Jurkat, Clone E6-1 (cell line): ENCODE measurements at places on chromosomes 11 and 22.
A peak's percentile ranks its signal among the peaks of the same experiment; 100 is the strongest.

DNA sequence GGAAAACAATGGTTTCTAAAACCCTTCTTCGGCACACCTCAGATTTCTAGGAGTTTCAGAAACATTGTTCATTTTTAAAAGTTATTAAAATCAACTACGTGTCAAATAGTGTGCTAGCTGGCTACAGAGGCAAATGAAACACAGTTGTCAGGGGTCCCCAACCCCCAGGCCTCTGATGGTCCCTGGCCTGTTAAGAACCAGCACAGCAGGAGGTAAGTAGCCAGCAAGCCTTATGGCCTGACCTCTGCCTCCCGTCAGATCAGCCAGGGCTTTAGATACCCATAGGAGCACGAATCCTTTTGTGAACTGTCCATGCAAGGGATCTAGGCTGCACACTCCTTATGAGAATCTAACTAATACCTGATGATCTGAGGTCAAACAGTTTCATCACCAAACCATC, 648.2 kb downstream of the FAM181B start:
- no peak for DNase-seq

GRCh38 chr22:26722159-26722558, 64.8 kb downstream of the MIAT start:
- no peak for DNase-seq

GRCh38 chr11:8327761-8328192, 64.1 kb upstream of the LMO1 start:
- DNase-seq, result no peak

DNA sequence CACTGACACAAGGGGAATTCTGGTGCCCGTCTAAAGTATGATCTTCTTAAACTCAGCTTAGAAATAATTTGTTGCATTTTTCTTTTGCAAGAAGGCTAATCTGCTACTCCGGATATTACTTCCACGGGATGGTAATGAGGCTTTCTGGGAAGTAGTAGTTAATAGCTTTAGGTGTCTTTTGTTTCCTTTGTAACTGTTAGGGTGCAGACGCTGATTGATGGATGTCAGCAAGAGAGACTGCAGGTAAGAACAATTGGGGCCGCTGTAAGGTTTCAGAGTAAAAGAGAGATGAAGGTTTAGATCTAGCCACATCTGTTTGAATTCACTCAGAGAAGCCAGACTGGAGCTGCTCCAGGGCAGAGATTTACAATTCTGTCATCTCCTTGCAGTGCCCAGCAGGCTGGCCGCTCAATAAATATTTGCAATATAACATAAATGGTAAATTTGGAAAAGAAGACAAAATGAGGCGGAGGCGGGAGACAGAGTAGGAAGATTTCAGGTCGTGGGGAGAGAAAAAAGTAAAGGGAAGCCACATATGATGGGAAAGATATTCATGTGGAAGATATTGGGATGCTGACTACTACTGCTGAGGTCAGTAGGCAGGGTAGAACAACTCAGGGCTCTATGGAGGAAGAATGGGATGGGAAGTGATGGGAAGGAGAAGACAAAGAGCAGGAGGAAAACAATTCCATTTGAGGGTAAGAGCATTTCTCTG, 320.5 kb downstream of the AASDHPPT start:
- DNase-seq, result no peak

- DNase-seq, result no peak
Measured at GRCh38 chr22:17823226-17823625, 49.0 kb upstream of the BID start.

- DNase-seq, result no peak
Measured at GRCh38 chr11:61778357-61778886, 14.0 kb downstream of the TMEM258 start.

GRCh38 chr11:111642542-111642941, 40.3 kb downstream of the SIK2 start:
- no peak for DNase-seq

DNA sequence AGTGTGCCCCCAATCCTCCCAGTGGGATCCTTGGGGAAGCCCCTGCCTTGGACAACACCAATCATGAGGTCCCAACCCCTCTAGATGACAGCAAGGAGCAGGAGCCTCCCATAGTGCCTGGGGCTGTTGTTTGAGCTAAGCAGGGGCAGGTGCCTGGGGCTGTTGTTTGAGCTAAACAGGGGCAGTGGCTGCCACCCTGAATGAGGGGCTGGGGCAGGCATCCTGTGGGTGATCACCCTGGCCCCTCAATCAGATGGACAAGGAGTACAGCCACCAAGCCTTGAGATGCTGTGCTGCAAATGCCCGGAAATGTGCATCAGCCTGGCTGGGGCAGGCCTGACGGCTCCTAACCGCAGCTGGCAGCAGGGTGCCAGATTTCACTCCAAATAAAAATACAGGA, 66.7 kb downstream of the MYEOV start:
- no peak for DNase-seq

GRCh38 chr11:73375830-73376159, 404 bp upstream of the RELT start:
- no peak for DNase-seq

DNA sequence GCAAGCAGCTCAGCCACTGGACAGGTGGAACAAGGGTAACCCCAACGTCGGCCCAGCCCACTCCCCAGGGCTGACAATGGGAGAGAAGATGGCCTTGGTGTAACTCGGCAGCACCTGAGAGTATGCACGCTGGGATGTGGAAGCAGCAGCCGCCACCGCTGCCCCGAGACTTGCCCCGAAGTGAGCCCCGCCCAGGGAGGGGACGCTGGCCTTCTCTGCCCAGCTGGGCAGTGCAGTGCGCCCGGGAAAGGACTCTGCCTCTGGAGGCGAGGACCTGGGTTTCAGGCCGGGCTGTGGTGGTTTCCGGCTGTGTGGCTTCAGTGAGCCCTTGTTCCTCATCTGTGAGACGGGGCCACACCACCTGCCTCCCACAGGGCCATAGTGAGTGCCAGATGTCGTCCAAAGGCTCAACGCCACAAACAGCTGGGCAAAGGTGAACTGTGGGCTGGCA, 8.6 kb upstream of the POLDIP3 start:
- no peak for DNase-seq

DNA sequence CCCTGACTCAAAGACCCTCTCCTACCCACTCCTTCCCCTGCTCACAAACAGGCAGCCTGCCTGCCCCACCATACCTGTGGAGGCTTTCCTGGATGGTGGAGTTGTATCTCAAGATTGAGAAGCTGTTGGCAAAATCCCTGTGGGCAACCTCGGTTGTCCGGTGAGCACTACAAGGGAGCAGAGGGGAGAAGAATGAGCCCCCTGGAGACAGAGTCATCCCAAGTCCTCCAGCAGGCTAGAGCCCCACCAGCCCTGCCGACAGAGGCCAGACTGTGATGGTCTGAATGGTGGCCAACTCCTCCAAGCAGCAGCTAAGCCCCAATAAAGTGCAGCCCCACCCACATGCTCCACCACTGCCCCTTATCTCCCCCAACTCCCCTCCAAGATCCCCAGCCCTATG, 17.5 kb downstream of the TMPRSS13 start:
- DNase-seq, result no peak

GRCh38 chr22:27258616-27259172, 542.9 kb downstream of the MN1 start:
- no peak for DNase-seq

- DNase-seq, result no peak
Measured at GRCh38 chr11:110329445-110329844, 33.0 kb upstream of the RDX start.

- DNase-seq, result no peak
Measured at GRCh38 chr11:44483919-44484610, 81.4 kb upstream of the CD82 start.

DNA sequence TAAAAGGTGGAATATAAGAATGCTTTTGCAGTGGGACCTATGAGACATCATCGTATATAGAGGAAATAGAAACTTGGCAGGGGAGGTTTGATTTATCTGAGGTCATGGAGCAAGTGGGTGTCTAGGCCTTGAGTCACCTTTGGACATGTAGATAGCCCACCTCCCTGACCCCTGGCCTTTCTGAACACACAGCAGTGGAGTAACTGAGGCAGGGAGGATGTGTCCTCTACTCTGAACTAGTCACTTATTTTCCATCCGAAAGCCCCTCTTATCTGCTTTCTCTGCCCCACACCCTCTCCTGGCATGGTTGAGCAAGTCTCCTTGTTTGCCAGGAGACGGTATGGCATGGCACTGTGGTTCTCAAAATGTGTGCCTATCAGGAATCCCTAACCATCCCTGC, 7.9 kb downstream of the CD82 start:
- DNase-seq, result no peak

DNA sequence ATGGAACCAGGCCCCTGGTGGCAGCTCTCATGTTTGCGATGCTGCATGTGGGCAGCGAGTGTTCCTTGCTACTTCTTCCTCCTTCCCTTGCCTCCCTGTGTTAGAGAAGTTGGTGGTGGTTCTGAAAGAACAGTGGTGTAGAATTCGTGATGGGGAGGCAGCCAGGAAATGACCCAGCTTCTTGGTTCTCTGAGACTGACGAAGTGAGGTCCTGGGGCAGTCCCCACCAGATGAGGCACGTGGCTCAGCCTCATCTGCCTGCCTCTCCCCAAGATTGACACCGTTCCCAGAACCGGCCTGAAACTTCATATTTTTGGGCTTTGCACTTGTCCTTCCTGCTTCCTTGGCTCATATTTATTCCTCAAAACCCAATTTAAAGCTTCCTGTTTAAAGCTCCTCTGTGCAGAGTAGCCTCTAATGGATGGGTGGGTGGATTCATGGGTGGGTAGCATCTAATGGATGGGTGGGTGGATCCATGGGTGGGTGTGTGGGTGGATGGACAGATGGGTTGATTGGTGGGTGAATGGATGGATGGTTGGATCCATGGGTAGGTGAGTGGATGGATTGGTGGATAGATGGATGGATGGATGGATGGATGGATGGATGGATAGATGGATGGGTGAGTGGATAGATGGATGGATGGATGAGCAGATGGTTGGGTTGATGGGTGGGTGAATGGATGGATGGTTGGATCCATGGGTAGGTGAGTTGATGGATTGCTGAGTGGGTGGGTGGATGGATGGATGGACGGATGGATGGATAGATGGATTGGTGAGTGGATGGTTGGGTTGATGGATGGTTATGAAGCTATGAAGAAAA, 77.3 kb upstream of the ATXN10 start:
- DNase-seq, result no peak

DNA sequence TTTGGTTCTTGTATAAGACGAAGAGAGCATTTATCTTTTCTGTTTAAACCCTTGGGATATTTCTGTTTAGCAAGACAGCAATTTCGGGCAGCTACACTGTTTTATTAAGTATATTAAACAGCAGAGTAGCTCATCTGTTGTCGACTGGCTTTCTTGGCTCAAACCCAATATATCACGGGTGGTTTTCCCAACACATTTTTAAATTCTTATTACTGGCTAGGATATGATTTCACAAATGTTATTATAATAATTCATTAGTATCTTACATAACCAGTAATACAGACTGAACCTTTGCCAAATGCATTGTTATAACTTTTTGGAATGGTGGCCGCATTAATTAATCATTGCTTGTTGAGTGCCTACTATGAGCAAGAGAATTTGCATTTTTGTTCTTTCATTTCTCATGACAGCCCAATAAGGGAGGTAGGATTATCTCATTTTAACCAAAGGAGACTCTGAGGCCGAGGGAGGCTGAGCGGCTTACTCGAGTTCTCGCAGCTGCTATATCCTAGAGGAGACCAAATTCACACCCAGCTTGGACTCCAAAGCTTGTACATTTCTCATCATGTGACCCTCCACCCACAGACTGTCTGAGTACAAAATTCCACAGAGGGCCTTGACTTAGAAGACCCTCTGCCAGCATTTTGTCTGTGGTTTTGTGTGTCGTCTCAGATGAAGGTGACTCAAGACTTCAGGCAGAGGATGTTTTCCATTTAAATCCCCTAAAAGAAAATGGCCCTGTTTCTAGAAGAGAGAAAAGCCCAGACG, 304.9 kb downstream of the NTM start:
- no peak for DNase-seq

DNA sequence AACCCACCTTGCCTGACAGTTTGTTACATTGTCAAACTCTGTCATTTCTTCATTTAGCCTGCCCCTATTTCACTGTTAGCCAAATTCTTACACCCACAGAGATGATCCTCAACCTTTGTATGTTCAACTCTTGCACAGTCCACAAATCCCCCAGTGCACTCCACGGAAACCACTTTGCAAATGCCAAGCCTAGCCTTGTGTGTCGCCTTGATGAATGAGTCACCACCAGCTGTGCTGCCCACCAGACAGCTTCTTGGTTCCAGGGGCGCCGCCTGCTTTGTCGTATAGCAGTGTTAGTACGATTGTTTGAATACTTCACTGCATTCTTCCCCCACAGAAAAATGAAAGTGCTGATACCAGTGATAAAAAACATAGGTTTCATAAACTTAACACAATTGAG, 686.3 kb downstream of the NTM start:
- no peak for DNase-seq

DNA sequence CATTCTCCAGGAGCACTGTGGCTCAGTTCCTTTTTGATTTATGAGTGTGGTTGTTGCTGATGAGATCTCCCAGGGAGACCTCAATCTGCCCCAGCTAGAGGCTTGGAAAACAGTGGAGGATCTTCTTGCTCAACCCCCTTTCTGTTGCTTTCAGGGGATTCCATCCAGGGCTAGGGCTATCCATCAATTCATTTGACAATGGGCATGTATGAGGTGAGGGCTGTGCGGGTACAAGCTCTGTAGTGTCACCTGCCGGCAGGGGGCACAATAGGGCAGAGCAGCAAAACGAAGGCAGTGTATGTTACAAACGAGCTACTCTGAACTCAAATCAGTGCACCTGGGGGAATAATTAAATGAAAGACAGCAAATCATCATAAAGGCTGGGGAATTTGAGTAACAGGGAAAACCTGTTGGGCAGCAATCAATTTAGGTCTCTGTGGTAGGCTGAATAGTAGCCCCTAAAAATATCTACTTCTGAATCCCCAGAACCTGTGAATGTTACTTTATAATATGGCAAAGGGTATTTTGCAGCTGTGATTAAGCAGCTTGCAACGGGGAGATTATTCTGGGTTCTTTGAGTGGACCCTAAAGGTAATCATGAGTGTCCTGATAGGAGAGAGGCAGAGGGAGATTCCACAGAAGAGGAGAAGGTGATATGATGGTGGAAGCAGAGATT, 170.3 kb upstream of the ZBED5 start:
- DNase-seq, result peak; percentile 54

DNA sequence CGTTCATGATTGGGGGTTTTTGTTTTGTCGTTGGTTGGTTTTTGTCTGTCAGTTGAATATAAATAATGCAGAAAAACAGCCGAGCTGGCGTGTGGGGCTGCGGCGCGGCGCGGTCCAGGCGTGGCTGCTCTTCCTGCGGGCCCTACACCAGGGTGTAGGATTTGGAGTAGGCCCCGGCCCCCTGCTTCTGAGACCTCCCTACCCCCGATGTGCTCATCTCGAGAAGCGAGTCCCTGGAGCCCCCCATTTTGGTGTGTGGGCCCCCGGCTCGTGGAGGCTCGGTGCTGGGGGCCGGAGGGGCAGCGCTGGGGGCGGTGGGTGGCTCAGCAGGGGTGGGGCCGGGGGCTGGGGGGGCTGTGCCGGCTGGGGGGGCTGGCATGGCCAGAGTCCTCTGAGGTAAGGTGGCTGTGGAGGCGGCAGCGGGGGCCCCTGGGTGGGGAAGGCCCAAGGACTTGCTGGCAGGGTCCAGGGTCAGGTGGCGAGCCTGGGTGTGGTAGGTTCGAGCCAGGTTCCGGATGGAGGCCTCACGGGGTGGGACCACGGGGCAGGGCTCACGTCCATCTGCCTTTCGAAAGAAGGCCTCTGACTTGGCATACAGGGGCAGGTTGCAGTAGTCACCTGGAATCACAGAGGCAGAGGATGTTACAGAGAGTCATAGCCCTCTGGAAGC, 100.7 kb downstream of the CEP164 start:
- DNase-seq, result no peak

GRCh38 chr11:111427471-111427912, 48.4 kb upstream of the POU2AF1 start:
- no peak for DNase-seq
